ENCODE measurements at places on chromosomes 12 and 14.
A peak's percentile ranks its signal among the peaks of the same experiment; 100 is the strongest.

DNA sequence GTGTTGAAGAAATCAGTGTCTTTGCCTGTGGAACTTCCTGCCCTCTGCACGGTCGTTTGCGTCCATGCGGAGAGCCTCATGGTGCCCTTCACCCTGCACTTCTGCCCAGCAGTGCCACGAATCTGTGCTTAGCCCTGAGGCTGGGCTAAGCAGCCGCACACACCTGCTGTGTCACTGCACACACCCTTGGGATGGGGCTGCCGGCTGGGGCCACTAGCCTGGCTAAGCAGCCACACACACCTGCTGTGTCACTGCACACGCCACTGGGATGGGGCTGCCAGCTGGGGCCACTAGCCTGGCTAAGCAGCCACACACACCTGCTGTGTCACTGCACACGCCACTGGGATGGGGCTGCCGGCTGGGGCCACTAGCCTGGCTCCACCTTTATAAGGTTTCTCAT lies 188.5 kb downstream of the KIF26A start:
- no peak for DNase-seq
- no peaks in the 10 kb centered on the region for H3K27me3 ChIP-seq
- no peaks in the 10 kb centered on the region for H3K36me3 ChIP-seq
- H3K27ac ChIP-seq = no peak overlapping the region
- no peak overlapping the region for H3K4me3 ChIP-seq

- no peak overlapping the region for H3K27ac ChIP-seq
- H3K36me3 ChIP-seq = no peaks in the 10 kb centered on the region
- H3K4me3 ChIP-seq = no peak overlapping the region
- H3K27me3 ChIP-seq = no peaks in the 10 kb centered on the region
- H3K4me1 ChIP-seq = no peaks in the 10 kb centered on the region
- no peak for DNase-seq
These were observed 25.1 kb downstream of the RBMS2 start for GRCh38 chr12:56546680-56547079.

- DNase-seq = no peak
- no peak overlapping the region for H3K4me3 ChIP-seq
- H3K4me1 ChIP-seq = no peaks in the 10 kb centered on the region
- no peak overlapping the region for H3K27ac ChIP-seq
- no peaks in the 10 kb centered on the region for H3K27me3 ChIP-seq
- H3K36me3 ChIP-seq = no peaks in the 10 kb centered on the region
These were observed 48.5 kb downstream of the SVOP start for GRCh38 chr12:108972358-108972757.

- DNase-seq = no peak
- H3K36me3 ChIP-seq = peaks cover 2% of the 10 kb centered on the region
- H3K27ac ChIP-seq = no peak overlapping the region
- no peaks in the 10 kb centered on the region for H3K4me1 ChIP-seq
- no peak overlapping the region for H3K4me3 ChIP-seq
- no peaks in the 10 kb centered on the region for H3K27me3 ChIP-seq
These were observed 15.6 kb downstream of the ZFYVE26 start for GRCh38 chr14:67800743-67801142.

DNA sequence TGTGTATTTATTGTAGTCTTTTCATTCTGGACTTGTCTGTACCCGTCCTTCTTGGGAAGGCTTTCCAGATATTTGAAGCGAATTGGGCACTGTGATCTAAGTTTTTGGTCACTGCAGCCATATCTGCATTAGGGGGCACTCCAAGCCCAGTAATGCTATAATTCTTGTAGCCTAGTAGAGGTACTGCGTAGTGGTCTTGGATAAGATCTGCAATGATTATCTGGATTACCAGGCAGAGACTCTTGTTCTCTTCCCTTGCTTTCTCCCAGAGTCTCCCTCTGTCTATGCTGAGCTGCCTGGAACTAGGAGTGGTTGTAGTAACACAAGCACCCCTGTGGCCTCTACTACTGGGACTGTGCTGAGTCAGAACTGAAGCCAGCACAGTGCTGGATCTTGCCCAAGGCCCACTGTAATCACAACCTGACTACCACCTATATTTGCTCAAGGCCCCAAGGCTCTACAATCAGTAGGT lies 30.0 kb downstream of the SLC38A2 start:
- peak; percentile 24 for DNase-seq
- no peak overlapping the region for H3K27ac ChIP-seq
- no peaks in the 10 kb centered on the region for H3K27me3 ChIP-seq
- no peak overlapping the region for H3K4me3 ChIP-seq
- no peaks in the 10 kb centered on the region for H3K4me1 ChIP-seq
- H3K36me3 ChIP-seq = no peaks in the 10 kb centered on the region

DNA sequence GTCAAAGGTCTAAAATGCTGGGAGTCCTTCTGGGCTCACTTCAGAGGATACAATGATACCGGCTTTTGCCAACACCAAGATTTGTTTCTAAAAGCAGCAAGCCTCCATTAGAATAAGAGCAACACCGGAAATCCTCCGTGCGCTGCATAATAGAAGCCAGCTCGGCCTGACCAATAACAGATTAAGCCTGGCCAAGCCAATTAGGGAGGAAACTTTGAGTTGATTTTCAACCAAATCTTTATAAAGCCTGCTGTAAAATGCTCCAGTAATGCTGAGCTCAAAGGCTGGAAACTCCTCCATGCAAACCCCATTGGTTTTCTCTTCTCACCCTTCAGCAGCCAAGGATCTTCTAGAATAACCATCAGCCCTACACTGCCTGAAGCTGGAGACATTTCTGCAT lies 150.1 kb downstream of the NTF3 start:
- no peak overlapping the region for H3K4me3 ChIP-seq
- no peaks in the 10 kb centered on the region for H3K36me3 ChIP-seq
- H3K4me1 ChIP-seq = no peaks in the 10 kb centered on the region
- DNase-seq = no peak
- H3K27ac ChIP-seq = no peak overlapping the region

DNA sequence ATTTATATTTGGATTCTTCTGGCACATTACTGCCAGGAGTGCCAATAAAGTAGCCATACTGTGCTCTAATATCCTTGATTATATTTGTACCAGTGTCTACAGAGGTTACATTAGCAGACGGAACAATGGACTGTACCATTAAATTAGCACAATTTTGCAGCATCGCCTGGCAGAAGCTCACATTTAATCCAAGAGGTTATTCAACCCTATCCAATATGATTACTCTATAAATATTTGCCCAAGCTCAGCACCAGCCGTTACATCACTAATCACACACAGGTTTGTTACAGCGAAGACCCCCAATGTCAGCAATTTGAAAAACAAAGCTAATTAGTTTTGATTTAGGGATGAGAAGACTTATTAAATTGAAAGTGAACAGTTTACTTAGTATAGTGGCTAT lies 16.9 kb upstream of the MGST1 start:
- no peak for DNase-seq
- no peaks in the 10 kb centered on the region for H3K27me3 ChIP-seq
- H3K27ac ChIP-seq = no peak overlapping the region
- no peaks in the 10 kb centered on the region for H3K4me1 ChIP-seq

GRCh38 chr14:76947838-76948184 lies 80.7 kb downstream of the IRF2BPL start:
- no peak for DNase-seq
- no peaks in the 10 kb centered on the region for H3K27me3 ChIP-seq
- peaks cover 51% of the 10 kb centered on the region for H3K4me1 ChIP-seq
- peak overlapping the region; percentile 57 for H3K27ac ChIP-seq
- H3K4me3 ChIP-seq = no peak overlapping the region
- no peaks in the 10 kb centered on the region for H3K36me3 ChIP-seq

DNA sequence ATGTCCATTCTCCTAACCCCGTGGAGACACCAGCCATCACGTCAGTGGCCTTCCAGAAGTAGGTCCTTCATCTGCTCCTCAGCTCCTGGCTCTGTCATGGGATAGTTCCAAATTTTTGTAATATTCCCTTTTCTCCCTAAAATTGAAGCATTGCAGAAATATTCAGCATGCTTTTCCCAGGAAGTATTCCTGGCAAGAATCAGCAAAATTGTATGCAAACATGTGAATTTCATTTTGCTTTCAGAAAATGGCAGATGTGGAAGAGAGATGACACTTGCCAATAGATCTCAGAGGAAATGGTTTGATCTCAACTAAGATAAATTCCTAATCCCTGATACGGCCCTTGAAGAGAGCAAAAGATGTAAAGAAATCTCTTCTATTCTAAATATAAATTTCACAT lies 298.9 kb downstream of the ITPR2 start:
- DNase-seq = no peak
- H3K4me1 ChIP-seq = no peaks in the 10 kb centered on the region
- no peak overlapping the region for H3K27ac ChIP-seq
- H3K27me3 ChIP-seq = no peaks in the 10 kb centered on the region

DNA sequence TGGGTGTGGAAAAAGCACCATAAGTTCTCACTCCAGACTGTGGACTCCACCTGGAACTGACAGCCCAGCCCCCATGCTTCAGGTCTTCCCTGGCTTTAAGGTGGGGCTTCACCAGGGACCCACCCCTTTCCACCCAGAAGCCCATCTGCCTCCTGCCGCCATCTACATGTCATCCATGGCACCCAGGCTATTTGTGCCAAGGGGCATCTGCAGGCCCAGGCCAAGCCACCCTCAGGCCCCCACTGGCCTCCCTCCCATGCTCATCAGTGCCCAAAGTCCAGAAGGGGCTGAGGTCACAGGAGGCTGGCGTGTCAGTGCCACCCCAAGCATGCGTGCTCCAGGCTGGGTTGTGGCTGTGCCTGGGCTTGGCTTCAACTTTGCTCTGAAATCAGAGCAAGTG lies 212.2 kb upstream of the DIO3 start:
- DNase-seq = no peak
- H3K4me1 ChIP-seq = no peaks in the 10 kb centered on the region
- no peaks in the 10 kb centered on the region for H3K27me3 ChIP-seq

DNA sequence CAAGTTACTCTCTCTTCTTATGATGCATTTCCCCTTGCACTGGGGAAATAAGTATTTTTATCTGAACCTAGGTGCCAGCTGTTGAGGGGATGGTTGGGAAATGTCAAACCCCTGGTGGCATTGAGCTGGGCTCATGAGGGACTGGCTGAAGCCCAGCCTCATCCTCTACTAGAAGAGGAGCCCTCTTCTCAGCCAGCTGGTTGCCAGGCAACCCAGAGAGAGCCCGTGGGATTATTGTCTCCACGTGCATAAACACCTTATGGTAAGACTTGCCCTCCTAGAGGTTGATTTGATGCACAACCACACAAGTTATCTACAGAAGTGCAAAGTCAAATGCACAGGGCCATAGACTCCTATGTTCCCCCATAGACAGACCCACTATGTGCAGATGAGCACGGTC lies 89.8 kb downstream of the WSCD2 start:
- H3K27ac ChIP-seq = no peak overlapping the region
- no peak for DNase-seq
- no peaks in the 10 kb centered on the region for H3K36me3 ChIP-seq
- no peaks in the 10 kb centered on the region for H3K27me3 ChIP-seq

DNA sequence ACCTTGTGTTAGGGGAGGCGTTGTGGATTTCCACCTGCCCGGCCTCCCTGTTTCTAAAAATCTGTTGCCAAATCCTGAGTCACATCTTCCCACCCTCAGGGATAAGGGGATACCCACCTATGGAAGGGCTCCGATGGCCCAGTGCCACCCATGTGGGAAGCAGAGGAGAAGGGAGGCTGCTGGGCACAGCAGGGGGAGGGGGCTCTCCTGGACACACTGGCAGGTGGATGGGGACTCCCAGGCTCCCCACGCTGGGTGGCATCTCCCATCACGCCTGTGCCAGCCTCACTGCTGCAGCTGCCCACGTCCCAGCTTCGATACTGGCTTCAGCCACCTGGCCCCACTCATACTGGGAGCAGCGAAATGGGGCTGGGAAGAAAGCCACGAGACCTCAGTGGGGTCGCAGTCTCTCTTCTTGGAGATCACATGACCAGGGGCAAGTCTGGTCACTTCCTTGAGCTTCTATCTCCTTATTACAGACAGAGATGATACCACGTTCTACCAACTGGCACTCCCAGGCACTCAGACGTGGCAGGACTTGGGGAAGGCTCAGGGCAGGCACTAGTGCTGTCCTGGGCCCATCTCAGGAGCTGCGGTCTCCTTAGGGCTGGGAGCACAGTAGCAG lies 72.2 kb downstream of the PITPNM2 start:
- H3K27me3 ChIP-seq = no peaks in the 10 kb centered on the region
- no peak overlapping the region for H3K4me3 ChIP-seq
- H3K27ac ChIP-seq = no peak overlapping the region
- peaks cover 44% of the 10 kb centered on the region for H3K4me1 ChIP-seq
- no peaks in the 10 kb centered on the region for H3K36me3 ChIP-seq
- DNase-seq = no peak

DNA sequence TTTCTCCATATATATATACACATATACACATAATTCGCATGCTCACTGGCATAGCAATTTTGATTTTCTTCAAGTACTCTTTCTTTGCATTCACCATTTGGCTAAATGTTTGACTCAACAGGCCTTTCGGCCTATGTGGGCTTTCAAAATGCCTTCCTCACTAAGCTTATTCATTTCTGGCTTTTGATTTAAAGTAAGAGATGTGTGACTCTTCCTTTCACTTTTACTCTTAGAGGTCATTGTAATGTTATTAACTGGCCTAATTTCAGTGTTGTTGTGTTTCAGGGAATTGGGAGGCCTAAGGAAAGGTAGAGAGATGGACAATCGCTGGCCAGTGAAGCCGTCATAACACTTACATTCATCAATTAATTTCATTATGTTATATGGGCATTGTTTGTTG lies 14.5 kb upstream of the KLRD1 start:
- no peak overlapping the region for H3K4me3 ChIP-seq
- H3K27ac ChIP-seq = no peak overlapping the region
- H3K4me1 ChIP-seq = no peaks in the 10 kb centered on the region
- H3K27me3 ChIP-seq = no peaks in the 10 kb centered on the region
- H3K36me3 ChIP-seq = no peaks in the 10 kb centered on the region

- H3K27me3 ChIP-seq = no peaks in the 10 kb centered on the region
- no peak overlapping the region for H3K4me3 ChIP-seq
- no peak overlapping the region for H3K27ac ChIP-seq
These were observed 156.0 kb upstream of the ARHGAP5 start for GRCh38 chr14:31920989-31921650.

GRCh38 chr12:126811391-126811790 lies 1455.6 kb upstream of the TMEM132C start:
- no peak for DNase-seq
- H3K4me3 ChIP-seq = no peak overlapping the region
- no peaks in the 10 kb centered on the region for H3K4me1 ChIP-seq

DNA sequence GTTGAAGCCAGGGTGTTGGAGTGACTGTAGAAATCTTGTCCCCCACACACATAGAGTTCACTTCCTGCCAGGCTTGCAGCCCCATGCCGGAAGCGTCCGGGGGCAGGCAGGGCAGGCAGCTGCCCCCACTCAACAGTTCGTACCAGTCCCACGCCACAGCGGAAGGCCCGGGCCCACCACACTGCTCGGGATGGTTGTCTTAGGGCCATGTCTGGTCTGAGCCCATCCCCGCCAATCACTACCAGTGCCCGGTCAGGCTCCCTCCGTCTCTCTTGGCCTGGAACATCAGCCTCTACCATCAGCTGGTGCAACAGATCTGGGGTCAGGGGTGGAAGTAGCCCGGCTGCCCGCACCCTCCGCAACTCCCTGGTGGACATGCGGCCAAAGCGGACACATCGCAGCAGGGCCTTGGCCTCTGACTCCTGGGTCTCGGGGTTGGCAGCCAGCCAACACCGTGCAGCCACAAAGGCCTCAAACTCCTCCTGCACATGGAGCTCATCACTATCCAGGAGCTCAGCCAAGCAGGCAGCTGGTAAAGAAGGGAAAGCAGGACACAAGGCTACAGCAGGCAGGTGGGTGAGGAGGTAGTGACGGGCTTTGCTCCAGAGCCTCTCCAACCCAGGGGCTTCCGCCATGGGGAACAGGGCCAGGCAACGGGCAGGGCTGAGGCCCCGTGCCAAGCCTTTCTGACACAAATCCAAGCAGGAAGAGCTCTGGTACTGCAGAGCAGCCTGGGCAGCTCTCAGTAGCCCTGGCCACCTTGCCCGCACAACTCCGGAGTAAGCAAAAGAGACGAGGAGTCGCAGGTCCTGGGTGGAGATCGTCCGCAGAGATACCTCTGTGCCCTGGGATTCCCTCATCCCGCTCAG lies 5.9 kb downstream of the KLHL33 start:
- H3K27ac ChIP-seq = no peak overlapping the region
- H3K27me3 ChIP-seq = no peaks in the 10 kb centered on the region
- peaks cover 14% of the 10 kb centered on the region for H3K4me1 ChIP-seq
- no peak for DNase-seq
- H3K36me3 ChIP-seq = no peaks in the 10 kb centered on the region
